ENCODE measurements at places on chromosomes 16 and 17.
A peak's percentile ranks its signal among the peaks of the same experiment; 100 is the strongest.

DNA sequence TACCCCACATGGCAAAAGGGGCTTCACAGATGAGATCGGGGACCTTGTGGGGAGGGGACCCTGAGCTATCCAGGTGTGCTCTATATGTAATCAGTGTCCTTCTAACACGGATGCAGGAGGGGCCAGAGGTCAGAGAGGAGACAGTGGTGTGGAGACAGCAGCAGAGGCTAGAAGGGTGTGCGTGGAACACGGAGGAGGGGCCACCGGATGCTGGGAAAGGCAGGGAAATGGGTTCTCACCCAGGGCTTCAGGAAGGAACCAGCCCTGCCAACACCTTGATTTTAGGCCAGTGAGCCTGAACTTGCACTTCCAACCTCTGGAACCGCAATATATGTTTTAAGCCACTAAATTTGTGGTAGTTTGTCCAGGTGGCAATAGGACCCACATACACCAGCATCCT, 4.6 kb upstream of the SLC38A8 start:
- DNase-seq: no peak

DNA sequence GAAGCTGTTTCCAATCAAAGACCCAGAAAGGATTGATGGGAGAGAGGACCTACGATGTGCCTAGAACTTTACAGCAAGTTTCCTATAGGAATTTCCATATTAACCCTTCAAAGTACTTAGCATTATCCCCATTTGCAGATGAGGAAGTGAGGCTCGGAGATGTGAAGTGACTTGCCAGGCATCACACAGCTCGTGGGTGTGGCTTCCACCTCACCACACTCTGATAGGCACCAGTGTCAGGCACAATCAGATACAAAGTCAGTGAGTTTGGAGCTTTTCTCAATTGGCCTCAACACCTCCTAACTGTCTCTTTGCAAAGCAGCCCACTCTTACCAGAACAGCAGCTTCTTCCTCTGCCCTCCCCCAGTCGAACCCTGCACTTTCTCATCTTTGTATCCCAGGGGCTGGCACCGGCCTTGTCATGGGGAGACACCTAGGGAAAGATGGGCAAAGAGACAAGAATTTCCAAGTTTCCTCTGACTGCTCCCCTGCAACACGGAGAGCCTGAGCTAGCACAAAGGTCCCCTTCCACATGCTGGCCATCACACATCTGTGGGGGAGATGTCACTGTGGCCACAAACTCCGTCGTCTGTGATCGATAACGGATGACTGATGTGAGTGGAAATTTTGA, 37.4 kb upstream of the CCL1 start:
- DNase-seq: no peak

GRCh38 chr17:6356562-6356961, 78.4 kb downstream of the AIPL1 start:
- no peak for DNase-seq

DNA sequence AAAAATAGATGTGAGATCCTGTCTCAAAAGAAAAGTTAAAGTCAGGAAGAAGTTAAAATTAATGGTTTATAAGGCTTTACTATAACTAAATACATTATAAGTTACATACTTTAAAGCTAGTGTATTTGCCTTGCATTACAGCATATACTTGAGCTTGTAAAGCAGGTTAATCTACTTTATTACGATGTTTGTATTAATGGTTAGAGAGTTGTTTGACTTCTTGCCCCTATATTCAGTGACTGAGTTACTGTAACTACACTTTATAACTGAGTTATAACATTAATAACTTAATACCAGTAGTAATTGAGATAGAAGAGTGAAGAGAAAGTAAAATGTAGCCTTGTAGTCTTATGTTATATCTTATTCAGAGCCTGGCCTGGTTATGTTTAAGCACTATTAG, 22.9 kb downstream of the CLTC start:
- no peak for DNase-seq

DNA sequence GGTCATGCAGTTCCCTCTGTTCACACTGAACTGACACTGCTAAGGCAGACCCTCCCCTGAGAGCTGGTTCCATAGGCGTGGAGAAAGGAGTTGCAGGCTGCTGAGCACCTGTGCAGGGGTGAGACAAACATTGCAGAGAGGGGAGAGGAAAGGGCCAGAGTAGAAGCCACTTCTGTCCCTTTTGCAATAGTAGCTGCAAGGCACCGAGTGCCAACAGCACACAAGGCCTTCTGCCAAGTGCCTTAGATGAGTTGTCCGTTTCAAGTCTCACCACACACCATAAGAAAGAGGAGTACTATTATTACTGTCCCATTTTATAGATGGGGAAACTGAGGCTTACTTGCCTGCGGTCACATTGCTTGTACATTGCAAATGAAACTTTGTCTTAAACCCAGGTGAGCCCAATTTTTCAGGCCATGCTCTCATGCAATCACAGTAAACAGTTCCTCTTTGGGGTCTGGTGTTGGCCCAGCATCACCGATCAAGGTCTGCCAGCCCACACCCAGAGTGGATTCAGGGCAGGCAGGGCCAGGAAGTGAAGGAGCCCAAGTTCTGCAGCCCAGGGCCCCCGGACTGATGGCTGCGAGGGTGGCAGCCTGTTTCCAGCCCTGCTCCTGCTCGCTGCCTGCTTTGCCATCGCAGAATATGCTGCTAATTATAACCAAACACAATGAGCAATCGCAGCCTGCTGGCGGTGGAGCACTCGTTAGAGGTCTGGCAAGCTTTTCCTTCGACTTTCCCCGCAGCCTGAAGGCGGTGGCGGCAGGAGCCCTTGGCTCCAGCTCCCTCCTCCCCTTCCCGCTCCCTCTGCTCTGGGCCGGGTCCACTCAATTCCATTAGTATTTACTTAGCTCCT, 36.8 kb upstream of the DYNLL2 start:
- DNase-seq: no peak

GRCh38 chr16:50314665-50315064, 48.3 kb downstream of the ADCY7 start:
- DNase-seq: no peak

DNA sequence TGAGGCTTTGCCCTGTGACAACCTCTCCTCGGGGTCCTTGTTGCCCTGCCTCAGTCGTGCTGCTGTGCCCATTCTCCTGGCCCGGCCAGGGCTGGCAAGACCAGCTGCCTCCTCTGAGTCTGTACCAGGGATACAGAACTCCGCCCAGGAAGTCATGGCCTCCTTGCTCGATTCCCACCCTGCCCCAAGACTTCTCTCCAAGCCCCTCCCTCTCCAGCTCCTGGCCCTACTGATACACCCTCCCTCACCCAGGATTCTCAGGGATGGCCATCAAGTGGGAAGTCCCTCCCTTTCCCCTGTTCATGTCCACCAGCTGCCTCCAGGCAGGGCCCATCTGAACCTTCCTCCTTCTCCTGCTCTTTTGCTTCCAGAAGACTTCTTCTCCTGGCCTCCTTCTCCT, 11.2 kb upstream of the TMEM208 start:
- no peak for DNase-seq

- no peak for DNase-seq
Measured at GRCh38 chr16:90031931-90032673, 12.8 kb upstream of the DBNDD1 start.

DNA sequence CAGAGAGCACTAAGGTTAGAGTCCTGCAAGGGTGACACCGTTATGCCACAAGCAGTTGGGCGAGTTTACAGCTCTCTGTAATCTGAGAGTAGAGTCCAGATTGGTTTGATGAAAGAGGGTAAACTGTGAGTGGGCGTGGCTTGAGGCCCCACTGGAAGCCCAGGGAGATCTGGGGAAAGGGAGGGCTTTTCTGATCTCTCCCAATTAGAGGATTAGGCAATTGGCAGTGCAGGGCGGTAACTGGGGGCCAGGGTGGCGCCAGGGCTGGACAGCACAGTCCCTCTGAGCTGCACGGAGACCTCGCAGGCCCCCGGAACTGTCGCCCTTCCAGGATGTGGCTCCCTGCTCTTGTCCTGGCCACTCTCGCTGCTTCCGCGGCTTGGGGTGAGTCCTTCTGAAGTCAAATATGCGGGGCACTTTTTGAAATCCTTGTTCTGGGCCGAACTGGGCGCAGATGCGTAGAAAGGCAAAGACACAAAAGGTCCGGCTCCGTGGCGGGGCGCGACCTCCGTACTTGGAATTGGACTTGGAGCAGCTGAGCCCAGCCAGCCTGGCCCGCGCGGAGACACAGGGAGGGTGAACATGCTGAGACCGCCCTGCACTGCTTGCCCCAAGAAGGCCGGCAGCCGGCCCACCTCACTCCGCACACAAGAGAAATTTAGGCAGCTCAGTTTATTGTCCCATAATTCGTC, 72.4 kb downstream of the CES1 start:
- no peak for DNase-seq

- DNase-seq: peak; percentile 9
Measured at GRCh38 chr17:16352303-16352666, 984 bp downstream of the CENPV start.

DNA sequence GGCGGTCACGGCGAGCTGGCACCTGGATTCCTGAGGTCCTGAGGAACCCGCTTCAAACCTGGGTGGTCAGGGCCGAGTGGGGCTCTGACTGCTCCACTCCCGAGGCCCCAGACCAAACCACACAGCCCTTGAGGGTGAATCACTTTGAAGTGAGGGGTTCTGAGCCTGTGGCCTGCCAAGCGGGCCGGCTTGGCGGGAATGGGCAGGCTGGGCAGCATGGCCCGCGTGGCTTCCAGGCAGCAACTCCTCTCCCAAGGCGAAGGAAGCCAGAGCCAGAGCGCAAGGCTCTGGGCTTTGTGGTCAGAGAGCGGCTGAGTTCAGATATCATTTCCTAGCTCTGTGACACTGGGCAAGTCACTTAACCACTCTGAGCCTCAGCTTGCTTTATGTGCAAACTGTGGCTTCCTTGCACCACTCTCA, 42.7 kb downstream of the CMIP start:
- DNase-seq: no peak

GRCh38 chr16:29146266-29146665, 161.4 kb downstream of the LAT start:
- no peak for DNase-seq

All from stimulated activated CD4-positive, alpha-beta T cell treated with anti-CD3 and anti-CD28 coated beads, Interleukin-4, amount 100 ng/mL, for 4 hours (primary cell).